ENCODE measurements at places on chromosomes 12 and 14.

GRCh38 chr12:15163030-15163976 is 57.9 kb downstream of the RERG start:
- no peak for DNase-seq

- no peak for DNase-seq
Measured at GRCh38 chr12:6057700-6058099, 66.8 kb downstream of the VWF start.

- no peak for DNase-seq
Measured at GRCh38 chr14:52021957-52022600, 32.7 kb downstream of the RTRAF start.

DNA sequence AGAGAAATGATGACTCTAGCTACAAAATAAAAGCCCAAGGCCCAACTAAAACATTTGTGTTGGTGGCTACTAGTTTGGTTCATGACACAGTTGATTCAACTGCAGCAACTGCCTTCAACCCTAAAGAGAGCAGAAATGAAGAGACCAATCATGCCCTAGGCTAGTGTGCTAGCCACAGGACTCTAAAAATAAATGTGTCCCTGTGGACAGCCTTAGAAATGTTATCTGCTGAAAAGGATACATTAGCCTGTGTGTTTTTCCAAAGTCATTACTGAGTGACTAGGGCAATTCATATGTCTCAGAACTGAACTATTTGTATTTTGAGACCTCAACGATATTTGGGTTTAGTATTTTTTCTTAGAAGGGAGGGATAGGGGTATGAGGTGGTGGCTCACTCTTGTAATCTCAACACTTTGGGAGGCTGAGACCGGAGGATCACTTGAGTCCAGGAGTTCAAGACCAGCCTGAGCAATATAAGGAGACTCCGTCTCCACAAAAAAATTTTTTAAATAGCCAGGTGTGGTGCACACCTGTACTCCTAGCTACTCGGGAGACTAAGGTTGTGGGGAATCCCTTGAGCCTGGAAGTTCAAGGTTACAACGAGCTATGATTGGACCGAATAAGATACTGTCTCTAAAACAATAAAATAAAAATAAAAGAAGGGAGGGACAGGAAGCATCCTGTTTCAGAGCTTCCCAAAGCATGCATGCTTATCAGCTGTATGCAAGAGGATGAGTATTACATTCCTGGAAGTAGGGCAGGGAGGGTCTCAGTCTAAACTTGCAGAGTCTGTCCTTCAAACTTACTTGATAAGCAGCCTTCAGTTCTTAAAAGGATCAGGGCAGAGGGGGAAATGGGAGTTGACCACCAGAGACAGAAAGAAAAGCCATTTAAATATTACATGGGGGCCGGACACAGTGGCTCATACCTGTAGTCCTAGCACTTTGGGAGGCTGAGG is 29.6 kb upstream of the NAP1L1 start:
- DNase-seq: no peak

- DNase-seq: peak; percentile 39
Measured at GRCh38 chr12:75892731-75893408, 138.7 kb downstream of the PHLDA1 start.

DNA sequence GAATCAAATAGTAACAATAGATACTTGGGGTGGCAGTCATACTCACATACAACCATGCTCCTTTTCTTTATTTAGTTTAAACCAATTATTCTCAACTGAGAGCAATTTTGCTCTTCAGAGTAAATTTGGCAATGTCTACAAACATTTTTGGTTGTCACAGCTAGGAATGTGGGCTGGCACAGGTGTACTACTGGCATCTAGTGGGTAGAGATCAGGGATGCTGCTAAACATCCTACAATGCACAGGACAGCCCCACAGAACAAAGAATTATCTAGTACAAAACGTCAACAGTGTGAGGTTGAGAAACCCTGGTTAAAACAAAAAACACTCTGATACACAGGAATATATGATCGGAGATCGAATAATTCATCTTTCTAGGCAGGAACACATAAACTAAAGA is 186.5 kb downstream of the NELL2 start:
- DNase-seq: no peak
